ENCODE measurements at places on chromosomes 2 and 18.

DNA sequence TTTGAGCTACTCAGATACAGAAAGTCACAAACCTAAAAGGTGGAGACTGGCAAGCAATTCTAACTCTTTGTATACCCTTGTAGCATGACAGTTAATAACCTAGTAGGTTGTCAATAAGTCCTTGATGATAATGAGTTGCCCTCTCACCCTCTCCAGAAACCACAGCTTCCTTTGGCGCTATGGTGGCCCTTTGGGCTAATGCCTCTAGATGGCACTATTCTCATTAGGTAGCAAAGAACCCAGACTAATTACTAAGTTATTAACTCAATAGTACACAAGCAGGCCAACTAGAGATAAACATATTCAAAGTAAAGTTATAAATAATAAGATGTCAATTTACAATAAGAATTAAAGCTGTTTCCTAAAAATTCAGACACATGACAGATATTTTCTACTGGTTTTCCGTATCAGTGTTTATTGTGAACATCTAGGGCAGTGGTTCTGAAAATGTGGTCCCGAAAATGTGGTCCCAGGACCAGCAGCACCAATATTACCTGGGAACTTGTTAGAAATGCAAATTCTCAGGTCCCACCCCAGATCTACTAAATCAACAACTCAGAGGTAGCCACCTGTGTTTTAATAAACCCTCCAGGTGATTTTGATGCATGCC is 41.1 kb downstream of the LDAH start:
- DNase-seq = peak; percentile 20

DNA sequence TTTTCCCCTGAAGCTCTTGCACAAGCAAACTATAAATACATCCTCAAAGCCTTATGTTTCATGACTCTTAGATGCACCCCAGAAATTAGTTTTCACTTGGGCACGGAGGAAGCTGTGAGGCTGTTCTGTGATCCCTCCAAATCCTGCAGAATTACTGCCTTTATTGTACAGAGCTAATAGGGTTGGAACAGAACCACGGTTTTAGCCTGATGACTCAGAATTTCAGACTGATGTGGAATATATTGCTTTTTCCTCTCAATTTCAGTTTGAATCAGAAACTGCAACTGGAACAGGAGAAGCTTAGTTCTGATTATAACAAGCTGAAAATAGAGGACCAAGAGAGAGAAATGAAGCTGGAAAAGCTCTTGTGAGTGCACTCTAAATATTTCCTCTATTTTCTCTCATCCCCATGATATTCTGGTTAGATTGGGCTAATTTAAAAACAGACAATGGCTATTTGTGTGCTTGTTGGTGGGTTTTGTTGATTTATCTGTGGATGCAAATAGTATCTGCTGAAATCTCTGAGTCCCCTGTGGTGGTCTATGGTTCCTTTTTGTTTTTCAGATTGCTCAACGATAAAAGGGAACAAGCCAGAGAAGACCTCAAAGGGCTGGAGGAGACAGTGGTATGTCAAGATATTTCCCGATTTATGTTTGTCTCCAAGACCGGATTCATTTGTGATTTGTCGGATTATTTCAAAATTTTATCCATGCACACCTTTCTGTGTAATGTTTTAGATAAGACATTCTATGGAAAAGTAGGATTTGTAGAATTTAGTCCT is 38.2 kb upstream of the LYPD6B start:
- DNase-seq = no peak

- no peak for DNase-seq
Measured at GRCh38 chr18:6373187-6373586, 41.5 kb downstream of the L3MBTL4 start.

DNA sequence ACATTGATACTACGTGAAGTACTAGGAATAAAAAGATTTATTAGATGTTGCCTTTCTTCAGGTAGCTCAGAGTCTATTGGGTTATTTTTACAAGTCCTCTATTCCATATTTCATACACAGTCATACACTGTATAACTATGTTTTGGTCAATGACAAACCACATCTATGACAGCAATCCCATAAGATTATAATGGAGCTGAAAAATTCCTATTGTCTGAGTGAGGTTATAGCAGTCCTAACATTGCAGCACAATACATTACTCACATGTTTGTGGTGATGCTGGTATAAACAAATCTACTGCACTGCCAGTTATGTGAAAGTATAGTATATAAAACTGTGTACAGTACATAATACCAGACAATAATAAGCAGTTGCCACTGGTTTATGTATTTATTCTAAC is 595.1 kb downstream of the MBD2 start:
- no peak for DNase-seq

DNA sequence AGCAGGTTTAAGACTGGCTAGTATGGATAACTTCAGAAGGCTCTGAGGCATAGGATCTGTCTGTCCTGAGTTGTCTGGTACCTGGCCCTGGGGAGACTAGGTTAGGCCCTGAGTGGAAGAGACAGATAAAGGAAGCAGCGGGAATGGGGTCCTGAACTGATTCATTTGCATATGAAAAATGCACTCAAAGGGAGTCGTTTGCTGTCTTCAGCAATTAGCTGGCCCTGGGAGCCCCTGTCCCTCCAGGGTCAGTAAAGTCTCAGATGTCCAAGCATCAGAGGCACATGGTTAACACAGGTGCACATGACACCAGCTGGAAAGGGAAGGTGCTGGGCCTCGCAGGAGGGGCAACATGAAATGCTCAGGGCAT is 172.4 kb downstream of the ACOXL start:
- no peak for DNase-seq

DNA sequence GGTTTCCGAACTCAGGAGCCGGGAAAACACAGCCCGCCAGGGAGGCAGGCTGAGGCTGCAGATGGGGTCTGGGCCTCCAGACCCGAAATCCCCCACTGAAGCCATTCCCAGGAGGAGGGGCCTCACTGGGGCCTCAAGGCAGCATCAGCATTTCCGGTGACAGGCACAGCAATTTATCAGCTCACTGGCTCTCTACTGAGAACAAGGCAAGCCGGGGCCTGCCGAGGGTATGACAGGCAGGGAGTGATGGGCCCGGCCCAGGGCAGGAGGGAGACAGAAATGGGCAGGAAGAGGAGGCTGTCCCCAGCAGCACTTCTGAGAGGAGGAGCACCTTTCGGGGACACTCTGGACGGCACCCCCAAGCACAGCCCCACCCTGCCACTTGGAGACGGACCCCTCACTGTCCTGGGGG is 12.5 kb downstream of the SDC1 start:
- no peak for DNase-seq
